ENCODE measurements at places on chromosomes 7 and 10.

- no peak for DNase-seq
Measured at GRCh38 chr10:14724931-14725330, 49.8 kb downstream of the FAM107B start.

DNA sequence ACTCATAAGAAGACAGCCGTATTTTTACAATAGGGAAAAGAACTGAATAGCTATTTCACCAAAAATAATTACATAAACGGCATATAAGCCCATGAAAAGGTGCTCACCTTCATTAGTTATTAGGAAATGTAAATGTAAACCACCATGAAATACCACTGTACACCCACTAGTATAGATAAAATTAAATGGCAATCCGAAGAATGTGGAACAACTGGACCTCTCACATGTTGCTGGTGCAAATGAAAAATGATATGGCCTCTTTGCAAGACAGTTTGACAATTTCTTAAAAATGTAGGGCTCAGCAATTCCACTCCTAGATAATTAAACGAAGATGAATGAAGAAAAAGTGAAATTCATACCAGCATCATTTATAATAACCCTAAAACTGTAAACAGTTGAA, 91.8 kb downstream of the MAPK8 start:
- no peak for DNase-seq

GRCh38 chr10:47308775-47309174, 8.8 kb downstream of the GDF10 start:
- no peak for DNase-seq

GRCh38 chr7:44471850-44472249, 18.6 kb downstream of the NUDCD3 start:
- DNase-seq, result no peak

DNA sequence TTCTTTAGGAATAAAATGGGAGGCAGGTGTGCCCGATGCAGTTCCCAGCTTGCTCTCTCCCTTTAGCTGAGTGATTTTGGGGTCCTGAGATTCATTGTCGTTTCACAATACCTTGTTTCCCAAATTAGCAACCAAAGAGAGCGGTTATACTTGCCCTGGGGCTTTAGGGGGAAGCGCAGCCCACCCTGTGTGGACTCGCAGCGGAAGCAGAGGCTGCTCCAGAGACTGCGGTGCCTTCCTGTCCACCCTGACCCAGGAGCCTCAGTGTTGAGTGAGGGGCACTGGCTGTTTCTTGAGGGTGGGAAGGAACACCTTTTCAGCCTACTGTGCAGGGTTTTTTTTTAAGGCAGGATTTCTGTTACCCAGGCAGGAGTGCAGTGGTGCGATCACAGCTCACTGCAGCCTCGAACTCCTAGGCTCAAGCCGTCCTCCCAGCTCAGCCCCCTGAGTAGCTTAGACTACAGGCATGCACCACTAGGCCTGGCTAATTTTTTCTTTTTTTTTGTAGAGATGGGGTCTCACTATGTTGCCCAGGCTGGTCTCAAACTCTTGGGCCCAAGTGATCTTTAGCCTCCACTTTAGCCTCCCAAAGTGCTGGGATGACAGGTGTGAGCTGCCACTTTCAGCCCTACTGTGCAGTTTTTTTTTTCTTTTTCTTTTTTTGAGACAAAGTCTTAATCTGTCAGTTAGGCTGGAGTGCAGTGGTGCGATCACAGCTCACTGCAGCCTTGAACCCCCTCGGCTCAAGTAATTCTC, 67.0 kb downstream of the DNAJB6 start:
- no peak for DNase-seq

DNA sequence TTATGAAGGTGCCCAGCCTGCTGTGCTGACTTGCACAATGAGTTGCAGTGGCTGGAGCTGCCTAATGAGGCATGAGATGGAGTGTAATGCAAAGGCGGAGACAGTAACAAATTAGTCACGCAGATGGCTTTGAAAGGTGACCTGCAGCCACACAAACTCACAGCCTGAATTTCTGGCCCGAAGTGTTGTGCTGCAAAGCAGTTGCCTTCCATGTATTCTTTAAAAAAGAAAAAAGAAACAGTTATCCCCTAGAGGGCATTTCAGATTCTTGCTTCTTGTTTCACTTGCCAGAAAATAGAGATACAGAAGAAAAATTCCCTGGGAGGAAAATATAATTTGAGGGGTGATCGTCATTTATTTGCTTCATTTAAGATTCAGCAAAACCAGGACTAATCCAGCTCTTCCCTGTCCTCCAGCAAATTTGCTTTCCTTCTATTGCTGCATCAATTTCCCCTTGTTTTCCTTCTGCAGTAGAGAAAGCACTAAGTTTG, 239.9 kb downstream of the ADRA2A start:
- DNase-seq, result no peak

- no peak for DNase-seq
Measured at GRCh38 chr10:9437131-9437530, 1382.6 kb downstream of the GATA3 start.

GRCh38 chr7:74526780-74527179, 73.1 kb downstream of the GTF2IRD1 start:
- no peak for DNase-seq

DNA sequence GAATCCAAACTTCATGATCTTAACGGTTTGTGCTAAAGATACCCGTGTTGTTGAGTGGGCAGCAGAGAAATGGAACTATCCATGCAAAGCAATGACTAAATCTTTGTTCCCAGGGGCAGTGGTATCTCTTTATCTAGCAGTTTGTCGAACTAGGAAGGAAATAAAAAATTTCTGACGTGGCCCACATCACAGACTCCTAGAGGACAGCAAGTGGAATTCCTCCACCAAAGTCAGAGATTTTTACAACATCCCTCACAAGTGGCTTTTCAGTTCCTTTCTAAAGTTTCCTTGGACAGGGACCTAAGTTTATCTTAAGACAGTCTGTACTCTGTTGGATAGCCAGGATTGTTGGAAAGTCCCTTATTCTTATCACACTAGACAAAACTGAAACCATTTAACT, 136.0 kb downstream of the RAPGEF5 start:
- no peak for DNase-seq

GRCh38 chr7:1218541-1219165, 14.0 kb upstream of the UNCX start:
- DNase-seq, result no peak

DNA sequence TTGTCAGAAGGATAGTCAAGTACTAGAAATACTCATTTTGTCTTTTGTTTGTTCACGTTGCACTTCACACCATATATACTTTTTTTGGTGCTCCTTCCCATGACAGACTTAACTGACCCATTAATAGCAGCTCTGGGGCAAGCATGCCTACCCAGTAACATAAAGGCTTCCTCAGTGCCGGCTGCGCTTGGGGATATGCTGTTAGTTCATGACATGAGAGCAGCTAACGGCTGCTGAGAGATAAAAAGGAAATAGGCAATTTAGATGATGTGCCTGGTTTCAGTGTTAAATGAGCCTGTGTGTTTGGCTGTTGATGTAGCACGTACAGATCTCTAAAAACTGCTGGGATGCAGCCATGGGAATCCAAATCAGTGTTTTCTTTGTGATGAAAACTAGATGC, 86.4 kb downstream of the TAX1BP1 start:
- no peak for DNase-seq

DNA sequence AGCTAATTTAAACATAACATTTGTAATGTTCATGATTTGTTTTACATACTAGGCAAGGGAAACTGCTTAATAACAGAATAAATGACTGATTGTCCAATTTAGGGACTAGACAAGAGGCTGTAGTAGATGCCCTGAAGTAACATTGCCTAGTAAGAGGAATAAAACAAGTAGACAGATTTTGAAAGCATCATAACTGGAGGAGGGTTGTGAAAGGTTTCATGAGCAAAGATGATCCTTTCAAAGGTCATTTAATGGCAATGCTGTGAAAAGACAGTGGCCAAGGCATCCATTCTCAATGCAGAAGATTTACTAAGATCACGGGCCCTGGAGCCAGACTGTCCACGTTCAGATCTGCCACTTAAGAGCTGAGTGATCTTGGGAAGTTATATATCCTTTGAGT, 44.8 kb upstream of the HHEX start:
- DNase-seq, result no peak

- DNase-seq, result no peak
Measured at GRCh38 chr10:85864173-85864549, 502.4 kb downstream of the GRID1 start.

GRCh38 chr10:13882119-13882711, 295.4 kb downstream of the PRPF18 start:
- DNase-seq, result no peak

DNA sequence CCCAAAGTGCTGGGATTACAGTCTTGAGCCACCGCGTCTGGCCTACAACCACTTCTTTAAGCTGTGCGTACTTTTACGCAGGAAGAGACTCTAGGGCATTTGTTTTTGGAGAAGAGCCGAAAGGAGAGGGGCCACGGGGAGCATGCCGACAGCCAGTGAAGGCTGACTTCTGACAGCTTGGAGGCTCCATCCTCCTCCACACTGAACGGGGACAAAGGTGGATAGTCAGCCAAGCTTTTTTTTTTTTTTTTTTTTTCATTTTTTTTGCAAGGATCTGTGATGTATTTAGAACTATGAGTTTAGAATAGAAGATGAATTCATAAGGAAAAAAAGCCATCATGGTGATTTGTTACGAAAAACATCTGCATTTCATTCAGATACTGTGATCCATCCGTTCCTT, 221.7 kb downstream of the ARHGAP21 start:
- DNase-seq, result no peak

DNA sequence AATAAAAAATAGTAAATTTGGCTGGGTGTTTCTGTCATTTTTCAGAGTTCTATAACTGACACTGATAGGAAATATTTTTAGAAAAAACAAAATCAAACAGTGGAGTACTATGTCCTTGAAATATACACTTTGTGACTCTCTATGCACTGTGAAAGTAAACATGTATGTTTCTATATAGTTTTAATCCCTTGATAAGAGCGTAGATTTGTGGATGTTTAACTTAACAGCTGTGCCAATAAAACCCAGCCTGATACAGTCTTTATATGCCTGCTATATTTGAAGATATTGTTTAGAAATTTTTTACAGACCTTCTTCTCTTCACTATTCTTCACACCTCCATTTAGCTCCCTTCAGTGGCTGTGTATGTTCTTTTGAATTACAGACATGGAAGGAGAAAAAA, 473.3 kb upstream of the FZD8 start:
- DNase-seq, result no peak

- no peak for DNase-seq
Measured at GRCh38 chr7:27714831-27715444, 25.0 kb upstream of the TAX1BP1 start.

DNA sequence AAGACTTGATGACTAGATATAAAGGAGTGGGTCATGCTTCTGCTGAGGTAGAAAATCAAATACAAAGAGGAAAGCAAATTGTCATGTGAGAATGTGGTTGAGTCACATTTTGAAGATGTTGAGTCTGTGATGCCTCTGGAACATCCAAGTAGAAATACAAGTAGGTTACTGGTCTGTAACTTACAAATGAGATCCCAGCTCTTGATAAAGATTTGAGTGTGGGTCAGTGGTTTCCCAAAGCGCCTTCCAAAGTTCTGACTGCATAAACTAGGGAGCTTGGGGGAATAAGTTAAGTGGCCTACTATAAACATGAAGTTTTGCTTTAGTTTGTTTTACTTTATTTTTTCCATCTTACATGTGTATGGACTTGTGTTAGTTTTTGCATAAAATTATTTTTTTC, 144.3 kb upstream of the ETV1 start:
- no peak for DNase-seq

DNA sequence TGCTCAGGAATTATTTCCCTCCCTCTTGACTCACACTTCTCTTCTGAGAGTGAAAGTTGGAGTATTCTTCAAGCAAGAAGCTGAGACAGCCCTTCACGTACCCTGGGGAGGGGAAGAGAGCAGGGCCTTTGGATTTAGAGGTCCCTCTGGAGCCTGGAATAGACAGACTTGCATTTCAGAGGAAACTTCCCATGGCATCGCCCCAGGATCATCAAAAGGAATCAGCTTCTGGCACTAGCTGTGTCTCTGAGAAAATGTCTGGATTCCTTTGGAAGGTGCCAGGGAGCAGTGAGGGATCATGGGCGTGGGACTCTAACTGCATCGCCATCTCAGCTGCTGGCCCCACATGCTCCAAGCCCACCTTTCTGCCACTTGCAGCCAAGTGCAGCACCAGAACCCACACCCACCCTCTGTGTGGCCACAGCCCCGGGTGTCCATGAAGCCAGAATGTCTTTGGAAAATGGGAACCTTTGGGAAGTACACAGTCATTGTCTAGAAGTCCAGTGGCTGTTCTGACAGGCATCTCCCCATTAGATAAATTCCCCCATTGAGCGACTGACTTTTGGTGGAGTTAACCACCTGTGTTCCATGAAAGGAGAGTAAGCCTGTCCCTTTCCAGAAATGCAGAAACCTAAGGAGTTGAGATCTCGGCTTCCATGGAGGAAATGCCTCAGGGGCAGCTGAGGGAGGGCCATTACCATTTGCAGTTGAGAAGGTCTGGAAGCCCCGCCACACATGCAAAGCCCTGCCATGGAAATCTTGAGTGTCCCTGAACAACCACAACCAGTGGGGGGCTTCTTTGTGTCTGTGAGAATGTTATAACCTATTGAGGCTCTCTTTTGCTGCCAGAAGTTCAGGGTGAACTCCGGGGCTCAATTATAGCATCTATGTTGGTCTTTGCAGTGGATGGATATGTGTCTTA, 57.8 kb upstream of the GDF10 start:
- no peak for DNase-seq

- peak; percentile 20 for DNase-seq
Measured at GRCh38 chr7:112550468-112551060, 69.8 kb downstream of the LSMEM1 start.

GRCh38 chr10:128161031-128161430, 34.8 kb upstream of the MKI67 start:
- DNase-seq, result no peak

DNA sequence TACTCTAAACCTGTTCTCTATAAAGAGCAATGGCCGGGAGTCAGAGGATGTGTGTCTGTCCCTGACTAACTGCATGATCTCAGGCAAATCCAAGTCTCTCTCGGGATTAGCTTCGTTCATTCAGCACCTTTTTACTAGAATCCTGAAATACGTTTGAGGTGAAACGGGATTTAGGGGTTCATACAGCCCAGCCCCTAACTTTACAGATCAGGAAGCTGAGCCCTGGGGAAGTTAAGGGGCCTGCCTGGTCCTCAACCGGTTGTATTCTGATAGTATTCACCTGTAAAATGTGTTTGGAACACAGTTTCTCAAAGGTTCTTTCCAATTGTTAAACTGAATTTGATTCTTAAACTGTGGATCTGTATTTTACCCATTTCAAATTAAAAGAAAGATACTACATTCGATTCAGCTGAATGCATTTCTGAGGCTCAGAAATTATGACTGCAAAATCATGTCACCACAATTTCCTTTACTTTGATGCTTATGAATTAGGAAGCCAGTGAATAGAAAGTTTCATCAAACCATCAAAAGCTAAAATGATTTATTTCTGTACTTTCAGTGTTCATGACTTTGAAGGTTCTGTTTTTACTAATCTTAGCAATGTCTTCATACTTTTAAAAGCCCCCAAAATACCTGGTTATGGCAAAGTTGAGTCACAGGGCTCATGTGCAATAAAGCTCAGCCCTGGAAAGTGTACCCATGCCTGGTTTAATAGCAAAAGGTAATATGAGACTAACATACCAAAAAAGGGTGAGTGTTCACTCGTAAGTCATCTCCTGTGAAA, 28.9 kb upstream of the EZH2 start:
- no peak for DNase-seq

All from WERI-Rb-1 (cell line).